Stimulated activated CD4-positive, alpha-beta T cell treated with anti-CD3 and anti-CD28 coated beads, TNF-alpha, amount 100 ng/mL, for 4 hours (primary cell): ENCODE measurements at places on chromosomes 5 and 9.

- DNase-seq: no peak
Observed at GRCh38 chr9:131585375-131585774, 40.1 kb downstream of the PRRT1B start.

DNA sequence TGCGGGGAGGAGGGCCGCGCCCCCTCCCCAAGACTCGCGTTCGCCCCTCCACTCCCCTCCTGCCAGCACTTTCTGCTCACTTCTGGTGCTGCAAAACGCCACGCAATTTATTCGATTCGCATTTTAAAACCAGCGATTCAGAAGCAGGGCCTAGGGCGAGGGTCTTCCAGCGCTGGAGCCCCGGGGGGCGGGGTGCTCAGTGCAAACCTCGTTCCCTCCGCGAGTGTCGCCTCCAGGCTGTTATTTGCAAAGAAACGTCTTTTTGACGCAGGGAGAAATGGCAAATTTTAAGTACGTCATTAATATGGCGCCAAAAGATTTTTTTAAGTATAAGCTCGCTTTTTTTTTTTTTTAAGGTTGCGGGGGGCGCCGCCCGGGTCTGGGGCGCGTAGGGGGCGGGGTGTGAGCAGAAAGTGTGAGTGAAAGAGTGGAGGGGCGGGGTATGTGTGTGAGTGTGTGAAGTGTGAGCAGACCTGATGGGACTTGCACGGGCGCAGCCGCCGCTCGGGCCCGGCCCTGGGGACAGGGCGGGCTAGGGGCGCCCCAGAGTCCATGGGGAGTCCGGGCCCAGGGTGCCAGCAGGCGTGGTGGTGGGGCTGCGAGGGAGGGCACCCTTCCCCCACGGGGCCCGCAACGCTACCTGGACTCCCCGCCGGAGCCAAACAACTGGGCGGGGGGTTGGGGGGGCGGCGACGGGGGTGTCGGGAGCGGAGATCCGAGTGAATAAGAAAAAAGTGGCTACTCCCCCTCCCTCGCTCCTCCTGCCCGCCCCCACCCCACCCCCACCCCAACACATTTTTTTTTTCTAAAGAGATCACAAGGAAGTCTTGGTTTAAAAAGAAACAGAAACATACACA is at the start of gene JADE2:
JADE2 (plus strand) TSS at position 845 of the 857 bp plus-strand sequence. CDS start 10,188 bp downstream, outside the sequence.
- peak; percentile 64 for DNase-seq

GRCh38 chr9:4541856-4542255 is 51.6 kb downstream of the SLC1A1 start:
- DNase-seq: no peak

DNA sequence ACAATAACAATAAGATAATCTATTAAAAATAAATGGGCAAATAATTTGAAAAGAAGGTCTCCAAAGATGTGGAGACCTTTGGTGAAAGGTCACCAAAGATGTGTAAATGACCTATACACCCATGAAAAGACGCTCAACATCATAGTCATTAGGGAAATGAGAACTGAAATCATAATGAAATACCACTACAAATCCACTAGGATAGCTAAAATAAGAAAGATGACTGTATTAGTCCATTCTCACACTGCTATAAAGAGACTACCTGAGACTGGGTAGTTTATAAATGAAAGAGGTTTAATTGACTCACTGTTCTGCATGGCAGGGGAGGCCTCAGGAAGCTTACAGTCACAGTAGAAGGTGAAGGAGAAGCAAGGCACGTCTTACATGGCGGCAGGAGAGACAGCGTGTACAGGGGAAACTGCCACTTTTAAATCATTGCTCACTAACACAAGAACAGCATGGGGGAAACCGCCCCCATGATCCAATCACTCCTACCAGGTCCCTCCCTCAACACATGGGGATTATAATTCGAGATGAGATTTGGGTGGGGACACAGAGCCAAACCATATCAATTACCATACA is 339.6 kb downstream of the ENC1 start:
- DNase-seq: no peak

DNA sequence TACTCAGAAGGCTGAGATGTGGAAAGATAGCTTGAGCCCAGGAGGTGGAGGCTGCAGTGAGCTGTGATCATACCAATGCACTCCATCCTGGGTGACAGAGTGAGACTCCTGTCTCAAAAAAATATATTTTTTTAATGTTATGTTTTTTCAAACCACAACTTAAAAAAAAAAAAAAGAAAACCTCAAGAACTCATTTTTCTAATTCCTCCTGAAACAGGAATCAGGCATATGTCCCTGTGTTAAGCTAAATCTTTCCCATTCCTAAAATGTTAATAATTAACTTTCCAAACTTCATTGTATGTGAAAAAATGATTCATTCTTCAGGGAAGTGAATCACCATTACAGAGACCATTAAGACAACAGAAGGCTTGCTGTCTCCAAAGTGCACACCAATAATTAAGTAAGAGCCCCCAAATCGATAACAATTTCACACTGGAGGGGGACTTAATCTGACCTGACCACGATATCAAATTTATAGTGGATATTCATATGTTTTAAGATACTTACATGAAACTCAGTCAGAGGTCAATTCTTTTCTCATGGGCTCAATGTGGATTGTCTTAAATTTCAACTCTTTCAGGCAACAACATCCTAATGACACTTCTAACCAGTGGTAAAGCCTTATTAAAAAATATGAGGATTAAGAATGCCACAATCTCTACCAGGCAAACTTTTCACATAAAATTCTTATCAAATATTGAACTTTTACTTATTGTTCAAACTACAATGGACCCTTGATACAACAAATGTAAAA is 5.2 kb downstream of the CEMIP2 start:
- no peak for DNase-seq

- DNase-seq: no peak
Observed at GRCh38 chr5:39542511-39543285, 117.9 kb upstream of the DAB2 start.

- DNase-seq: no peak
Observed at GRCh38 chr9:87685441-87685840, 40.5 kb upstream of the CTSL start.

DNA sequence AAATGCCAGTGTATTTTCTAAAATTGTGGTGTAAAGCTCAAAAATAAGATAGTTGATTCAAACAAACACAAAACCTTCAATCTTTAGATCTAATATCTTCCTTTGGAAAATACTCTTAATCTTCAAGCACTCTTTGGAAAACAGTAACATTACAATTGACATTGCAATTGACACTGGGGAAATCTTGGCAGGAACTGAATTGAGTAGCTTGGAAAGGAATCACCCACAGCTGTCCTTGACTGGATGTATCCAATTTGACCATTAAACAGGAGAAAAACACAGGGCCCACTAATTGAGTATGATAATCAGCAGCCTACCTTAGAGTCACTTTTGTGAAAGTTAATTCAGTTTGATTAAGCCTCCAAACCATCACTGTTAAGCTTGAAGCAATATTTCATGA is 776.7 kb downstream of the DTWD2 start:
- no peak for DNase-seq

- DNase-seq: no peak
Observed at GRCh38 chr5:7018198-7018597, 305.0 kb downstream of the TENT4A start.

GRCh38 chr9:89757776-89758528 is 153.1 kb downstream of the GADD45G start:
- no peak for DNase-seq

DNA sequence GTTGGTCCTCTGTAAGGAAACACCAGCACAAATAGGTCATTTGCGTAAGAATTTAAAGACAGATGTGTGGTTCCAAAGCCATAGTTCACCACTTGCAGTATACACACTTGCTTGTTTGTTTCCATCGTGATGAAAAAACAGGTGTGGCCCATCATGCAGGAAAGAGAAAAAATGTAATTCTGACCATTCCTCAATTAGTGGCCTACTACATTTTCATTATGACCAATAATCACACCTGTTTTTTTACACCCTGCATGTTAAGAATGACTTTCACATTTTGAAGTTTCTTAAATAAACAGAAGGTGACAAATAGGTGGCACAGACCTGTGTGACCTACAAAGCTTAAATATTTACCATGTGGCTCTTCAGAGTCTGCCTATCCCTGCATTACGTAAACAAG is 2.2 kb upstream of the ICE1 start:
- no peak for DNase-seq

GRCh38 chr5:134968055-134968454 is 348 bp downstream of the CATSPER3 start:
- DNase-seq: no peak

- DNase-seq: no peak
Observed at GRCh38 chr5:175487514-175488222, 9.3 kb downstream of the SFXN1 start.

DNA sequence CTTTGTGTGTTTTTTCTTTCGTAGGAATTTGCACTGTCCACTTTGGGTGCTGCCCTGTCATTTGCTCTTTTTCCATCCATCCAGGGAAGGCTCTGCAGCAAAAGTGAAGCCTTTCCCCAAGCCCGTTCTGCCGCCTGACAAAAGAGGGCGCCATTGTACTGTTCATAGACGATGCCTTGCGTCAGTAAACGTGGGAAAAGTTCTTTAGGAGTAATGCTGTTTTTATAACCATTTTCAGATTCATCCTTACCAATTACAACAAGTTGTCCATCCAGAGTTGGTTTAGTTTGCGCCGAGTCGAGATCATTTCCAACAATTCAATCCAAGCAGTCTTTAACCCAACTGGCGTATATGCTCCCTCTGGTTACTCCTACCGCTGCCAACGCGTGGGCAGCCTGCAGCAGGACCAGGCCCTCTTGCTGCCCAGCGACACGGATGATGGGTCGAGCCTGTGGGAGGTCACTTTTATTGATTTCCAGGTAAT is 34.3 kb upstream of the RPS23 start:
- peak; percentile 1 for DNase-seq

- DNase-seq: no peak
Observed at GRCh38 chr9:70510157-70510770, 95.8 kb upstream of the KLF9 start.

- DNase-seq: no peak
Observed at GRCh38 chr5:30808996-30809395, 384.5 kb upstream of the CDH6 start.
